ENCODE measurements at places on chromosomes 2 and 18.

- no peak for DNase-seq
These were observed 1329.5 kb upstream of the ZEB2 start for GRCh38 chr2:145849466-145849865.

- no peak for DNase-seq
These were observed 255.0 kb downstream of the ICOS start for GRCh38 chr2:204191574-204191973.

- DNase-seq = no peak
These were observed 32.1 kb upstream of the NFU1 start for GRCh38 chr2:69469375-69469774.

DNA sequence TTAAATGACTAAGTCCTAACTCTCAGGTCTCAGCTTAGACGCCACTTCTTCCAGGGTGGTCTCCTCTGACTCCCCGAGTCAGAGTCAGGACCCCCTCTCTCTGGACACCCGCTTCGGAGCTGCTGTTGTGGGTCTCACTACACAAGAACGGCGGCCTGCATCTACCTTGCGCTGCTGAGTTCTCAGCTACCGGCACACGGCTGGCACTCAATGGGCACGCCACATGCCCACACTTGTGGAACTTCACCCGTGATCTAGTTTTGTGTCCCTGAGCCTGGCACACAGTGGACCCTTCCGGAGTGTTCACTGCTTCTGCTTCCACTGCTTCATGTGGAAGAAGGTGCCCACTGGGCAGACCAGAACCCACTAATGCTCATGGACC is 58.3 kb upstream of the ID2 start:
- DNase-seq = no peak

GRCh38 chr2:133266041-133266925 is 302.0 kb downstream of the NCKAP5 start:
- DNase-seq = no peak

GRCh38 chr2:44940049-44940494 is 1.4 kb upstream of the SIX3 start:
- DNase-seq = no peak
